ENCODE measurements at places on chromosomes 6 and 20.
A peak's percentile ranks its signal among the peaks of the same experiment; 100 is the strongest.

- no peak for DNase-seq
These were observed 95.5 kb upstream of the ZNF184 start for GRCh38 chr6:27568226-27568897.

GRCh38 chr6:5181510-5182317, 79.0 kb downstream of the LYRM4 start:
- DNase-seq: no peak

GRCh38 chr6:69578361-69578890, 218.4 kb downstream of the LMBRD1 start:
- DNase-seq: no peak

GRCh38 chr20:22400440-22400839, 183.9 kb downstream of the FOXA2 start:
- no peak for DNase-seq

DNA sequence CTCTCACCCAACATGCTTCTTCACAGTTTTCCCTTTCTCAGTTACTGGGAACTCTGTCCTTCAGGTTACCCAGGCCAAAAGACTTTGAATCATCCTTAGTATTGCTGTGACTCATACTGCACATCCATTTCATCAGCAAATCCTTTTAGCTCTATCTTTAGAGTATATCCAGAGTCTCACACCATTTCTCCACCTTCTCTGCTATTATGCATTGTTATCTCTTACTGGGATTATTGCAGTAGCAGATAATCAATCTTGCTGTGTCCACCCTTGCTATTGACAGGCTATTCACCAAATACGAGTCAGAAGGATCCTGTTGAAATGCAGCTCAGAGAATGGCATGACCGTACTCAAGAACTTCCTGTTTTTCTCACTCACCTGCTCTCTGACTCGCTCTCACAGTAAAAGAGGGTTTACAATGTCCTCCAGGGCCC, 57.3 kb downstream of the BCKDHB start:
- DNase-seq: peak; percentile 1

- DNase-seq: no peak
These were observed 441.1 kb upstream of the JARID2 start for GRCh38 chr6:14804785-14805210.

GRCh38 chr6:34455831-34456230, 10.0 kb upstream of the PACSIN1 start:
- DNase-seq: no peak

- no peak for DNase-seq
These were observed 74.7 kb upstream of the TMEM170B start for GRCh38 chr6:11462742-11463397.

DNA sequence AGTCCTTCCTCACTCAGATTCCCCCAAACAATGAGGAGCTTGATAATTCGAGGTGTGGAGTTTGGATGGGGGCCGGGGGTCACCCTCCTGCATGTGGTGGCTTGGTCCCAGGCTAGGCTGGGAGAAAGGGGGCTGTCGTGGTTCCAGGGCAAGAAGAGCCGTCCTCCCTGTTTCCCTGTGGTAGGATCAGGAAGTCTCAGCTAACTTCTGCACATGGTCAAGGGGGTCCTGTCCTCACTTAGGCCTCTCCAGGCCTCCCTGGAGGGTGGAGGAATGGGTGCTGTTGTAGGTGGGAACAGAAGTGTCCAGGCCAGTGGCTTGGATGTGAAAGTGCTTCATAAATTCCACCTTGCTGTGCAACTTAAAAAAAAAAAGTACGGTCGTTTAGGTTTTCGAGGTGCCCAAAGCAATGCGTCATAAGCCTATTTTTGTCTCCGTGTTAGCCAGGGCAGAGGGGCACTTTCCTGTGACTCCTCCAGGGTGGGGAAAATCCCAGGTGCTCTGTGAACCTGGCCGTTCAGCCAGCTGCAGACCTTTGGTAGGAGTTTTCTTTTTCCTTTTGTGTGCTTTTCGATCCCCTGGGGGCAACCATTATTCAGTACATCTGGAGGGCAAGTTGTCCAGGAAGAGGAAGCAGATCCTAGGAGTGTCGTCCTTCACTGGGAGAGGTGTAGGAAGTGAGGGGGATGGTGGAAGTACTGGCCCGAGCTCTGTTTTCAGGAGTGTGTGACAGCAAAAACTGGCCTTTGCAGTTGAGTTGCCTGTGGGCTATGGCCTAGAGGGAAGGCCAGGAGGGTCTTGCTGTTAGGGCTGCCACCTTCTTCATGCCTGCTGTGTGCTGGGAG, 9.6 kb downstream of the IGF2R start:
- no peak for DNase-seq

- no peak for DNase-seq
These were observed 103.0 kb downstream of the PSMB1 start for GRCh38 chr6:170449835-170450753.

DNA sequence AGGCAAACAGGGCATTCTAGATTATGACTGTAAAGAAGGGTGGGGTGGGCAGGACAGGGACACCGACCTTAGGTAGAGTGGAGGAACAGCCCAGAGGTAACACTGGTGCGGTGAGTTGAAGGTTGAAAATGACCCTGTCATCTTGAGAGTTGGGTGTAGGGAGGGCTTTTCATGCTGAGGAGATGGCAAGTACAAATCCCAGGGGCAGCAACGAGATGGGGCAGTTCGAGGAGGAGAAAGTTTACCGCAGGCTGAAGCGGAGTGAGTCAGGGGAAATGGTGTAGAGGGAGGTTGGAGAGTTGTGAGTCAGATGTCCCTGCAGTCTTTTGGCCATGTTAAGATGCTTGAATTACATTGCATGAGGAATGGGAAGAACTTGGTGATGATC, 101.1 kb downstream of the HIVEP1 start:
- no peak for DNase-seq

DNA sequence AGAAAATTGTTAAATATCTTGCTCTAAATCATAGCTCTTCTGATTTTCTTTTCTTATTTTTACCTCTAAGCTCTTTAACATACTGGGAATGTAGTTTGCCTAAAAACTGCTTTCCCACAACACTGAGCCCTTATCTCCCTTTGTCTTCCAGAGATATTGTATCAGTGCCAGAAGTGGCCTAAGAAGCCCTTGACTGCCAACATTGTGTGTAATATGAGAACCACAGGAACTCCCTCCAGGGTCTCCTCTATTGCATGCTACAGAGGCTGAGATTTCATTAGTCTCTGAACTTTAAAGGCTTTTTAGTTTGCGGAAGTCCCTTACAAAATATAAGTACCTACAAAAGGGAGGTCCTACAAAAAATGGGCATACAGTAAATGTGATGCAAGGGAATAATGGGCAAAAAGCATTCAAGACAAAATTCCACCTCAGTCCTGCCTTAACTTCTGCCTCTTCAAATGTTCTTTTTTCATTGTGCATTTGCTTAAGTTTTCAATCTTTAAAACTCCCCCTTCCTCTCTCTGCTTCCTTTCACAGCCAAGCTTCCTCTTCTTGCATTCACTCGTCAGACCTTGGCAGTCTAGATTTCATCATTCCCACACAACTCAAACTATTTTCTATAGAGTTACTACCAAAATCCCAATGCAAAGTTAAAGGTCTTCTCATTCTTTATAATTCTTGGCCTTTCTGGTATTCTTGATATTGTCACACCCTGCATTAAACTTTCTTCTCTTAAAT, 76.5 kb downstream of the ADGRG6 start:
- peak; percentile 3 for DNase-seq

GRCh38 chr6:155830531-155830930, 374.9 kb upstream of the NOX3 start:
- DNase-seq: no peak

- peak; percentile 65 for DNase-seq
These were observed at the start of gene ZDHHC14 for GRCh38 chr6:157380779-157381561. TSS of gene ZDHHC14 (plus strand) at chr6:157381190.

GRCh38 chr6:116568821-116569755, 2.2 kb upstream of the RWDD1 start:
- DNase-seq: no peak

DNA sequence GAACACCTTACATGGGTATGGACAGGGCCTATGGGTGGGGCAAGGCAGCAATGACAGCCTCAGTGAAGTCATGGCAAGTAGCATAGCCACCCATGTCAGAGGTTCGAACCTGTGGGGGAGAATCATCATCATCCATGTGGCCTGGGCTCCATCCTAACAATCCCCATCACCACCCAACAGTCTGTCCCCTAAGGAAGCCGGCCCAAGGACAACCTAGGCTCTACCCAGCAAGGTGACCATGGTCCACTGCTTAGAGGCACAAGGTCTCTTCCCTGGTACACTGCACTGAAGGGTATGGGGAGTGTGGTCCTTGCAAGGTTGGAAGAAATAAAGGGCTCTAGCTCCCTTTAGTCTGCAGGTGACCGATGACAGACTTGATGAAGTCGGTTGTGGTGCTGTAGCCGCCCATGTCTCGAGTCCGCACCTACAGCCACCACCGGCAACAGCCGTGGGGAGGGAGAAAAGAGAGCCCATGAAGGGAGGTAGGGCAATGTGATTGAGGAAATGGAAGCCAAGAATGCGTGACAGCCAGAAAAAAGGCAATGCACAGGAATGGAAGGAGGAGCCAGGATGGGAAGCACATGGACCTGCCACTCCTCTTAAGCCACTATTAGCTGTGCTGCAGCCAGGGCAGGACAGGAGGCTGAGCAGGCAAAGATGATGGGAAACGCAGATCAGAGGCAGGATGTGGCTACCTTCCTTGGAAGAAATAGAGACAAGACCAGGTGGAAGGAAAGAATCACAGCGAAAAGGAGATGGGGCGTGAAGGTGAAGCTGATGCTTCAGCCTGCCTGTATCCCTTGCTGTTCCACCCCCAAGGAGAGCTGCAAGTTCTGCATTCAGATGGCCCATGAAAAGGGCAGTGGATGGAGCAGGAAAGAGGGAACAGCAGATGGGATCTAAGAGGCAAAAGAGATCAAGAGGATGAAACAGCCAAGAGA, 5.3 kb downstream of the IDH3B start:
- no peak for DNase-seq

DNA sequence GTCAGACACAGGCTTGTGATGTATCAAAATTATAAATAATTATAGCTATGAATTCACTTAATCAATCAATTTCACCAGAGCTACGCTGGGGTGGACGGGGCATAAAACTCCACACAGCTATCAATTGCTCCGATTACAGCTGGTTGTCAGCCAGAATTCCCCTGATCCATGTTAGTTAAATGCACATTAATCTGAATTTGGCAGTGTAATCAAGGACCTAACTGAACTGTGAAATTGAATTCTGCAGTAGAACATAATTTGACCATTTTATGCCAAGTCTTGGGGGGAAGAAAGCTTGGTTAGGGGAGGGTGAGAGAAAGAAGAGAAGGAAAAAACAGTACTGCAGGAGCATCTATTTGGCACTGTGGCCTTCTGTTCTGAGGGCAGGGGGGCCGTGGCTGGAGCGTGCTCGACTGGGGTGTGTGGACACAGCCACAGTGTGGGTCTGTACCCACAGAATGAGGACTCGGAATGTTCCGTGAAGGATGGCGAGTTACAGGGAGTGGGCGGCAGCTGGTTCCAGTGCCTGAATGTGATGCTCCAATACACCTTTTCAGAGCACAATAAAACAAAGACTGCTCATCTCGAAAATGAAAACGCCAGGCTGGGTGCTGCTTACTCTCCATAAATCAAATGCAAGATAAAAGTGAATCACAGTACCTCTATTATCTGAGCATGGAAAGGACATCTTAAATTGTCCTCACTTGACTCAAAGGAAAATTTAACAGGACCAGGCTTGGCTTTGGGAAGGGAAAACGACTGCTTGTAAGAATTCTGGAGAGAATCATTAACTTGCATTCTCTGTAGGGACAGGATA, 59.2 kb downstream of the LAMP5 start:
- DNase-seq: no peak

GRCh38 chr20:20331817-20332216, 36.1 kb upstream of the INSM1 start:
- DNase-seq: no peak

DNA sequence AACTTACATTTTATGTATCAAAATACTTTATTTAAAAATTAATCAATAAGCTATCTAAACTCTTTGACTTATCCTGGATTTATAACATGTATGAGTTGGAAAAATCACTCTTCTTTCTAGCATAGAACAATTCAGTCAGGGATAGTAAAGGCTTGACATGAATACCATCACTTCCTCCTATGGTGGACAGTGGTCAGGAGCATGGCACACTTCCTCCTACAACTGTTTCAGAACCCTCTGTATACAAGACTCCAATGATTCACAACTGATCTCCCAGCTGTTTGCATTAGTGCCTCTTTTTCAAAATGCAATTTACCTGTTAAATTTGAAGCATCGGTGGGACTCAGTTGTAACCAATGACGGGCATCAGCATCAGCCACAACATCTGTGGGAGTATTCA, 129.7 kb downstream of the RALGAPA2 start:
- no peak for DNase-seq

DNA sequence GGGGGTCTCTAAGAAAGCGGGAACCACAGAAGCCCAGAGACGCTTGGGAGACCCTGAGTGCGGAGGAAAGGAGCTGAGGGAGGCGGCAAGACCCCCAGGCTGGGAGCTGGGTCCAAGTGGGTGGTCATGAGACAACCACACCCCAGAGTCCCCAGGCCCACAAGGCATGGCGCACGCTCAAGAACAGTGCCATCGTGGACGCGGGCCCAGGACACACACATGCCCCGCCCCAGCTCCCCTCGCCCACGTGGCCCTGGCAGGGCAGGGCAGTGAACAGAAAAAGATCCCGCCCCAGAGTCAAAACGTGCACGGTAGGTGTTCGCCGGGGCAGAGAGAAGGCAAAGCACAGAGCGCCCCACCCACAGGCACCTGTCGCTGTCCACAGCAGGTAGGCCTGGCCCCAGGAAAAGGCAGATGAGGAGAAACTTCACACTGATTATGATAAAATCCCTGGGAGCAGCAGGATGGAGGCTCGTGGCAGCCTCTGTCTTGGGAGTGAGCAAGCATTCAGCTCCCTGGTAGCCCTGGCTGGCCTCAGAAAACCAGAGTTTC, 50.0 kb downstream of the BPIFB1 start:
- no peak for DNase-seq

- DNase-seq: no peak
These were observed 21.7 kb downstream of the PHACTR2 start for GRCh38 chr6:143699430-143699825.

DNA sequence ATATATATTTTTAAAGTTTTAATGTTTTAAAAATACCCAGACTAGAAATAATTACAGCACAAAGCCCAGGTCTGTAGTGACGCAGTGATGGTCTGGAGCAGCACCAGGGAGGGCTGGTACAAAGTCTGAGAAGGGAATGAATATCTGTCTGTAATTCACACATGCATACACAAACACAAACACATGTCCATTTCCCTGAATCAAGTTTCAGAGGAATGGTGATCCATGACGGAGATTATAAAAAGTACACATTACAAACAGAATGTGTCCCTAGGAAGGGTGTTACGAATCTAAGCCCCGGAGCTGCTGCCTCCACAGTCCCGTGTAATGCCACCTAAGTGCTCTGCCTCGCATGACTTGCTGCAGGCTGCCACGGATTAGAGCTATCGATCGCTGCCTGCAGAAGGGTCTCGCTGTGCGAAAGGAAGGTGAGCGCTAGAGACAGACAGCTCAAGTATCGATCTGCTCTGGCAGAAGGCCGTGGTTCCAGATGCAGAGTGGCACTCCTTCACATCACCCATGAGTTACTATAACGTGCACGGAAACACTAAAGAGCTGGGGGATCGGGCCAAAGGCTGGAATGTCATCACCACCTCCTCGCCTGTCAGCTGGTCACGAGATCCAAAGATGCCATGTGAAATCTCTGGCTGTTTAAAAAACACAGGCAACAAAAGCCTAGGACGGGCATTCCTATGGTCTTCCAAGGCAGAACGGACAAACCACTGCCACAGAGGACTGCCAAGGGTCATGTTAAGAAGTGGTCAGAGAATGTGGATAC, 87.1 kb downstream of the INSM1 start:
- DNase-seq: no peak
